AG10803 (cell line): ENCODE measurements at places on chromosomes 5 and 9.

- DNase-seq, result no peak
Observed at GRCh38 chr9:127444283-127444920, 6.8 kb downstream of the RPL12 start.

GRCh38 chr5:57054671-57055070 is 102.7 kb upstream of the MIER3 start:
- no peak for DNase-seq

- no peak for DNase-seq
Observed at GRCh38 chr9:123168586-123168985, 99.8 kb downstream of the STRBP start.

DNA sequence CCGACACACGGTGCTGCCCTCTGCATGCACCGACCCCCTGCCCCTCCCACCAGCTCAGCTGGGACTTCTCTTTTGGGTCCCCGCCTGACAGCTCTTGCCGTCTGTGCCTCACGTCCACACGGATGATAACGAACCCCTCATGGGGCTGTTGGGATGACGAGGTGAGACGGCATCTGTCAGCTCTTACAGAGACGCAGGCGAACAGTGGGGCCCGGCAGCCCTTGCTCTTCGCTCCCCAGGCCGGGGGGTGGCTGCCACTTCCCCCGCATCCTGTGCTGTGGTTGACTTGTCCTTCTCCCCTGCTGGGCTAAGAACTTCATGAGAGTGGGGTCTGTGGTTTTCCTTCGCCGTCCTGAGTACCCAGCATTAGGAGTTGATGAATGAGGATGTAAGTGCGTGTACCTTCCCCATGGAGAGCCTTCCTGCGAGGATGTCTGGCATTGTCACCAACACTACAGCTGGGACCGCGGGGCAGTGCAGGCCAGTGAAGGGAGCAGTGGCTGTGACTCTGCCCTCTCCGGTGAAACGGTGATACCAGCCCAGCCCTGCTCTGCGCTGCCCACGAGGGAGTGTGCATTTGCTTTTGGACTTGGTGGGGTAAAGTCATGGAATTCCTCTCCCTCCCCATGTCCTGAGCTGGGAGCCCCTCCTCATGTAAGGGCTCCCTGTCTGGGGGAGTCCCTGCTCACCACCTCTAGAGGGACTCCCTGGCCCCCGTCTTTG is 23.2 kb downstream of the HK3 start:
- DNase-seq, result no peak

DNA sequence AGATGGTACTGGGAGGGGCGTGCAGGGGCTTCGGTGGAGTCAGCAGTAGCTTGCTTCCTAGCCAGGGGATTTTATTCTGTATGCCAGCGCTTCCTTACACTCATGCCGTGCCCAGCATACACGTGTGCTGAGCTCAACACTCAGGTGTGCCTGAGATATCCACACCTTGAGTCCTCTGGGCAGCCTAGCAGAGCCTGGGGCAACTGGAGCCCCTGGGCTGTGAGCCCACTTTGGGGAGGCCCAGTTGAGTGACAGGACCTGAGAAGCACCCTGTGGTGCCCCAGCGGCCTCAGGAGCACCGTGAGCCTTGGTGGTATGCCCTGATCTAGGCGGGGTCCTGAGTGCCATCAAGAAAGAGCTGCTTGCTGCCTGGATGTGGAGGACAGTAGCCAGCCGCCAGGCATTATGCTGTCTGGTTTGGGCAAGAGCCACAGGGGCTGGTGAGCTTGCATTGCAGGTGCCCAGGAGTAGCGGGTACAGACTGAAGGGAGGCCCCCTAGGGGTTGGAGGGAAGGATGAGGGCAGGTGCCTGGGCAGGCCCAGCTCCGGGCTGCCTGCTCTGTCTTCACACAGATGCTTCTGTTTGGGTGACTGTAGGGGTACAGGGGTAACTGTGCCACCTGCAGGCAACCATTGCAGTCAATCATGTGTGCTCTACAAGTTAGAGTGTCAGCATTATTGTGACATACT is 42.9 kb downstream of the BNIP1 start:
- DNase-seq, result no peak

- DNase-seq, result peak; percentile 74
Observed at GRCh38 chr5:141493500-141494422, 4.9 kb downstream of the PCDHGC5 start.

- DNase-seq, result no peak
Observed at GRCh38 chr9:131272212-131272611, 4.1 kb downstream of the FAM78A start.

DNA sequence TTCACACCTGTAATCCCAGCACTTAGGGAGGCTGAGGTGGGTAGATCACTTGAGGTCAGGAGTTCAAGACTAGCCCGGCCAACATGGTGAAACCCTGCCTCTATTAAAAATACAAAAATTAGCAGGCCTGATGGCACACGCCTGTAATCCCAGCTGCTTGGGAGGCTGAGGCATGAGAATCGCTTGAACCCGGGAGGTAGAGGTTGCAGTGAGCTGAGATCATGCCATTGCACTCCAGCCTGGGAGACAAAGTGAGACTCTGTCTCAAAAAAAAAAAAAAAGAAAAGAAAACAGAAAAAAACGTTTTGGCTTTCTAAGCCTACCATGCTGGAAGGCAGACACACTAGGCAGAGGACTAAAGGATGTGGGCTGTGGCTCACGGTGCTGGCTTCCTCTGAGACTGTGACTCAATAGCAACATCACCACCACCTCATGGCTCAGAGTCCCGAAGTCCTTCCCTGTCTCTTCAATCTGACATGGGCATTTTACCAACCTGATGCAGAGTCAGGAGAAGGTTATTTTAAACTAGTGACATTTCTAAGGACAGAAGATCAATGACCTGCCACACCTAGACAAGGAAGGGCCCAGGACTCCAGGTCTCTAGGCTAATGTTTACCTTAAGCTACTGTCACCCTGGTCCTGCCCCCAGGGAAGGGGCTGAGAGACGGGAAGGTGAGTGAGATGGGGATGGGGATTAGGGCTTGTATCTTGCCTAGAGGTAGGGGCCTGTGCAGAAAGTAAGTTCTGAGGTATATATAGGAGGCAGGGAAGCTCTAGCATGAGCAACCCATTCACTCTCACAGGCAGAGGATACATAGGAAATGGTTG is 3.7 kb downstream of the ECSCR start:
- peak; percentile 82 for DNase-seq

- no peak for DNase-seq
Observed at GRCh38 chr5:172760959-172761358, 10.0 kb downstream of the DUSP1 start.

GRCh38 chr5:177982956-177983355 is 13.1 kb downstream of the PROP1 start:
- no peak for DNase-seq

GRCh38 chr5:14218011-14218410 is 74.9 kb downstream of the TRIO start:
- DNase-seq, result no peak

DNA sequence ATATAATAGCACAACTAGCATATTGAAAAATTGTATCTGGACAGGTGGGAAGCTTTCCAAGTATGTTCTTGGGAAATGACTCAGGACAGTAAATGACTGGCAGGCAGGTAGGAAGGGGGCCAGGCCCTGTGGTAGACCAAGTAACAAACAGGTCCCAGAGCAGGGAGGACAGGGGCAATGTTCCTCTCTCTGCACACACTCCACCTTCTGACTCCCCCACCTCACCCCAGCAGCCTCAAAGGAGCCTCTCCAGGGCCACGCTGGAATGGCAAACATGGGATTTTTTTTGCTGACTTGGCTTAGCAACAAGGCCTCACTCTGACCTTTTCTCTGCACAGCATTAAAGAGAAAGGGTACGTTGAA is 31.1 kb upstream of the IQGAP2 start:
- DNase-seq, result no peak

DNA sequence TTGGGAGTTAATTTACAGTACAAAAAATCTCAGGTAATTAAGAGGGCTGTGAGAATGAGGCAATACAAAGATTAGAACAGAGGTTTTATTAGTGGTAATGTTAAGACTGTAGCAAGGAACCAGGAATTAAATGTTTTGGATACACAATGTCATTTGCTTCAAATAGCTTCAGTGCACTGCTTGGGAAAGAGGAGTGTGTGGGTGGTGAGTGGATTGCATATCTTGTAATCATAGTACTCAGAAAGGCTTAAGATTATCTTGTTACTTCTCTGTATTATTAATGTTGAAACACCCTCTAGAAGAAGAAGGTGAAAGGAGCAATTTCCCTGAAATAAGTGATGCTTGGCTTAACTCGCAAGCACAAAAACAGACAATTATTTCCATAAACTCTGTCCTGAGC is 21.0 kb upstream of the TBCA start:
- DNase-seq, result no peak

GRCh38 chr9:138112791-138113600 is 235.4 kb downstream of the CACNA1B start:
- no peak for DNase-seq

- no peak for DNase-seq
Observed at GRCh38 chr9:113585555-113585954, 122.0 kb downstream of the RGS3 start.

- DNase-seq, result no peak
Observed at GRCh38 chr9:70534471-70534870, 120.0 kb upstream of the KLF9 start.

GRCh38 chr5:13303445-13303844 is 641.0 kb downstream of the DNAH5 start:
- no peak for DNase-seq

- DNase-seq, result no peak
Observed at GRCh38 chr5:87886164-87886563, 382.5 kb downstream of the TMEM161B start.

- DNase-seq, result no peak
Observed at GRCh38 chr5:150163547-150164059, 3.0 kb upstream of the CDX1 start.

GRCh38 chr5:117731446-117731845 is 1156.8 kb upstream of the SEMA6A start:
- no peak for DNase-seq

- no peak for DNase-seq
Observed at GRCh38 chr9:87562530-87563170, 65.0 kb downstream of the DAPK1 start.

GRCh38 chr5:142717582-142718215 is 31.8 kb upstream of the FGF1 start:
- DNase-seq, result peak; percentile 77

- DNase-seq, result no peak
Observed at GRCh38 chr9:132147331-132147730, 14.5 kb upstream of the NTNG2 start.

GRCh38 chr5:76456258-76456657 is 53.2 kb downstream of the IQGAP2 start:
- no peak for DNase-seq

DNA sequence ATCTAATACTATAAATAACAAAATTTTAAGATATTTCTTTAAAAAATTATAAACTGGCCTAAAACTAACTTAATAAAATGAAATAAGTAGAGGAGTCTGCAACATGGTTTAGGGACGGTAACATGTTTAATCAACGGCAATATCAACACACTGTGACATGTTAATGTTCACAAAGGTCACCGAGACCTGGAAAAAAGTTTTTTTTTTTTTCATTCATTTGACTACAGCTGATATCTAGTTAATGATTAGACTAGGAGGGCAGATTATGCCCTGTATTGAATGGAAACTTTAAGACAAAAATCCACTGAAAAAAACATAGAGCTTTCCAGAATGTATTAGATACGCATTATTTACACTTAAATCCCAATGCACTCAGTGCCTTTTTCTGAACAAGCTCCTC is 67.0 kb upstream of the CDK5RAP2 start:
- no peak for DNase-seq
